Neural crest cell (in vitro differentiated cells): ENCODE measurements at places on chromosomes 1 and 21.

- no peak for DNase-seq
These were observed 395.9 kb upstream of the CAMK1G start for GRCh38 chr1:209187589-209187988.

DNA sequence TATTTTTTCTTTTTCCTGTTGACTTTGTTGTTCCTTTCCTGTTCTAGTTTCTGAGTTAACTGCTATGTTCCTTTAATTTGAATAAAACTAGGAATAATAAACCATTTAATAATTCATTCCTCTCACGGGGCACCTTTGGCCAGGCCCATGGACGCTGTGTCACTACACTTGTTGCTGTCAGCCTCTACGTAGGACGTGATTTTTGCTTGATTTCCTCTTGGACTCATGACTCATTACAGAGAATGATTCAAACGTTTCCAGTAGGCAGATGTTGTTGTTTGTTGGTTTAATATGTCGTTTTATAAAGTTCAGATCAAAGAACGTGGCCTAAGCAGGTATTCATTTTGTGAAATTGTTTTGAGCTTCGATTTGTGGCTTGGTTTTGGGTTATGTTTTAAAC lies 9.1 kb upstream of the SLC19A1 start:
- no peak for DNase-seq

- no peak for DNase-seq
These were observed 760 bp upstream of the GJC2 start for GRCh38 chr1:228148935-228149405.

GRCh38 chr21:17495680-17496079 lies 17.2 kb upstream of the CXADR start:
- DNase-seq: no peak

- DNase-seq: no peak
These were observed 232.2 kb upstream of the PKN2 start for GRCh38 chr1:88451856-88452255.

- DNase-seq: no peak
These were observed 291.5 kb downstream of the AKT3 start for GRCh38 chr1:243558576-243558975.

GRCh38 chr1:6099787-6100765 lies 54.4 kb downstream of the KCNAB2 start:
- DNase-seq: no peak
